ENCODE measurements at places on chromosomes 3 and 15.

DNA sequence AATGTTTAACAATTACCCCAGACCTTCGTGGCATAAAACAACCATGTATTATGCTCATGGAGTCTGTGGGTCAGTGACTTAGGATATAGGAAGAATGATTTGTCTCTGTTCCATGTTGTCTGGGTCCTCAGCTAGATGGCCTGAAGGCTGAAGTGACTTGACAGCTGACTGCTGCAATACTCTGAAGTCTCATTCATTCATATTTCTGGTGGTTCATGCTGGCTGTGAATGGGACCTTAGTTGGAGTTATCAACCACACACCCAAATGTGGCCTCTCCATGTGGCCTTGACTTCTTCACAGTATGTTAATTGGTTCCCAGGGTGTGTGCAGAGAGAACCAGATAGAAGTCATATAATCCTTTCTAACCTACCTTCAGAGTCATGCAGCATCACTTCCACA, 145.1 kb upstream of the BFSP2 start:
- DNase-seq = no peak

DNA sequence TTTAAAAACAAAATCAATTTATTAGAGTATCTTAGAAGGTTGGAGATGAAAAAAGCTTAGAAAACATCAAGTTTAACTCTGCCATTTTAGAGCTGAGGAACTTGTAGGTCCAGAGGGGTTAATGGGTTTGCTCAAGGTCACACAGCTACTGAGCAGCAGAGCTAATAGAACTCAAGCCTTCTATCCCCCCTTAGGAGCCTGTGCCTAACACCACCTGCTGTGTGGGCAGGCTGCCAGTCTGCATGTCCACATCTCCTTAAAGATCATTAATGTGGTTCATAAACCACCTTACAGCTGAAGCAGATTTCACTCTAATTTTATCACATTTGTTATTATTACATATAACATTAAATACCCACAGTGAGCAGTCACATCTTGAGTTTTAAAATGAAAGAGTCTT, 14.1 kb upstream of the SLC35G2 start:
- no peak for DNase-seq

DNA sequence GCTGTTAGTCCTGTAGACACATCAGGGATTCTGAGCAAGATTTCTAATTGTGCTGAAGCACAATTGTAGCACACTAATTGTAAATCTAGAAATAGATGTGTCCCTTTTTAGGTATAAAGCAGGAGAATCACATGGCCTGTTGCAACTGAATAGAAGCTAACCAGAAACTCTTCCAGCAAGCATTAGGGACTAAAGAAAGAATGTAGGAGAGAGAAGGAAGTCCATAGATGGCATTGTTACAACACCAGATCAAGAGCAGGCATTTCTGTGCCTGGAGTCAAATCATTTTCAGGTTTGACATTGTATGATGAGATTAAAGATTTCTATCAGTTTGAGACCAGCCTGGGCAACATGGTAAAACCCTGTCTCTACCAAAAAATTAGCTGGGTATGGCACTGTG, 27.4 kb downstream of the CALML4 start:
- no peak for DNase-seq

DNA sequence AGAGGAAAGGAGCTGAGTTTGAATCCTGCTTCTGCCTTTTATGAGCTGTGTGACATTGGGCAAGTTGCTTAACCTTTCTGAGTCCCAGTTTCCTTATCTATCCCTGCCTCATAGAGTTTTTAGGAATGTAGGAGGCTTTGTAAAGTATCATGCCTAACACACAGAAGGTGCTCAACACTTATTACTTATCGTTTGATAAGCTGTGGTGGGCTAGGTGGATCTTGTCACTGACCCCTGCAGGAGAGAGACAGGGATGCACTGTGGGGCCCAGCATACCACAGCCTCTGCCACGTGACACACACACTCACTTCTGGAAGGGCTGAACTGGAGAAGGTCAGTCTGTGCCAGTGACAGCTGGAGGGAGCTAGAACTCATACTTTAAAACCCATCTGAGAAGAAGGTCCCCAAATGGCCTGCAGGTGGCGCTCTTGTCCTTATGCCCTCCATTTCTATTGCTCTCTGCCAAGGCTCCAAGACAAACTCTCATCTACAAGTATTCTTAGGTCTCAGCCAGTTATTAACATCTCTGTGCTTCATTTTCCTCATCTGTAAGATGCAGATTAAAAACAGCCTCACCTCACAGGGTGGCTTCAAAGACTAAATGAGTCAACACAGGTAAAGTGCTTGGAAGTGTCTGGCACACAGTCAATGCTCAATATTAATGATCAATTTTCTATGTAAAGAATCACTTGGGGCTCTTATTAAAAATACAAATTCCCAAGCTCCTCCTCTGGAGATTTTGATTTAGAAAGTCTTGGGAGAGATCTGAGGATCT, 57.5 kb upstream of the HACD2 start:
- peak; percentile 56 for DNase-seq

DNA sequence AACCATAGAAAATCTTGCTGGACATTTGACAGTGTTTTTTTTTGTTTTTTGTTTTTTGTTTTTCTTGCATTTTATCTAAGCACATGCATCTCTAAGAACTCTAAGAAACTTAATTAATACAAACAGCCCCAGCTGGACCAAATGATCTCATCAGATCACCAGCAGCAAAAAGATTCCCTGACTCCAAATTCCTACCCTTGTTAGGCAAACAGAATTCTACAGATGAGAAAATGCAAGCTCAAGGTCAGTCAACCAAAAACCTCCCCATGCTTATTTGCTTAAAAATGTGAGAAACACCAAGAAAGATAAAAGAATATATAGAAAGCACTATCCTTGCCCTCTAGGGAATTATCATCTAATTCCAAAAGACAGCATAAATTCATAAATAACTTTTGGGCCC, 65.4 kb downstream of the FOXP1 start:
- DNase-seq = no peak

GRCh38 chr3:66466606-66467270, 34.1 kb downstream of the LRIG1 start:
- no peak for DNase-seq

DNA sequence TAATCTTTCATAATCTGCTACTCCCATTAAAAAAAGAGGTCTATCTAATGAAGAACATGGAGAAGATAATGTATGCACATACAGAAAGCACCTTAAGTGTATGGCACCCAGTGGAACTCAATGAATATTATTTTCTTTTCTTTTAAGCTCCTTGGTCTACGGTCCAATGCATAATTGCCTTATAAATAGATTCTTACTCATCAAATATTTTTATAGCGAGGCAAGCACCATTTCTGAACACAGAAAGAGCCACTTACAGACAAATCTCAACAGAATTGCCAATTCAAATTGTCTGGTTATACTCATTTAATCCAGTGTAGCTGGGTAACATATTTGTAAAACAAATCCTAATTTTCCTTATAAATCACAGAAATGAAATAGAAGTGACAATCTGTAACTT, 6.3 kb downstream of the PDZRN3 start:
- DNase-seq = no peak

GRCh38 chr3:57446318-57446841, 97.8 kb downstream of the DNAH12 start:
- DNase-seq = no peak

- no peak for DNase-seq
Measured at GRCh38 chr15:88083811-88084760, 172.5 kb downstream of the NTRK3 start.

- DNase-seq = no peak
Measured at GRCh38 chr3:9986230-9986725, 363 bp downstream of the EMC3 start.

GRCh38 chr3:162992741-162993140, 1496.1 kb downstream of the OTOL1 start:
- no peak for DNase-seq

DNA sequence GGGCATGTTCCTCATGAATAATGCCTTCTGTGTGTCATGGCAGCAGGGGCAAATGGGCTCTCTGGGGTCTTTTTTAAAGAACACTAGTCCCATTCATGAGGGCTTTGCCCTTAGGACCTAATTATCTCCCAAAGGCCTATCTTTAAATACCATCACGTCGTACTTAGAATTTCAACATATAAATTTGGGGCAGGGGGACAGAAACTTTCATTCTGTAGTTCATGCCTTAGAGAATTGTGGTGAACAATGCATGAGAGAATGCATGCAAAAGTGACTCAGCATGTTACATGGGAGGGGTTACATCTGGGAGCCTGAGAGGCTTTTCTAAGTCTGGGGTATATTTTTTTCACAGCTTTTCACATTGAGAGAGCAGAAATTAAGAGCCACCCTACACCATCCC, 208.5 kb upstream of the ROPN1 start:
- no peak for DNase-seq

GRCh38 chr3:189710620-189711402, 79.6 kb downstream of the TP63 start:
- DNase-seq = no peak

GRCh38 chr3:160665784-160666526, 11.0 kb upstream of the ARL14 start:
- DNase-seq = no peak

GRCh38 chr3:178140531-178141304, 395.5 kb upstream of the KCNMB2 start:
- no peak for DNase-seq

DNA sequence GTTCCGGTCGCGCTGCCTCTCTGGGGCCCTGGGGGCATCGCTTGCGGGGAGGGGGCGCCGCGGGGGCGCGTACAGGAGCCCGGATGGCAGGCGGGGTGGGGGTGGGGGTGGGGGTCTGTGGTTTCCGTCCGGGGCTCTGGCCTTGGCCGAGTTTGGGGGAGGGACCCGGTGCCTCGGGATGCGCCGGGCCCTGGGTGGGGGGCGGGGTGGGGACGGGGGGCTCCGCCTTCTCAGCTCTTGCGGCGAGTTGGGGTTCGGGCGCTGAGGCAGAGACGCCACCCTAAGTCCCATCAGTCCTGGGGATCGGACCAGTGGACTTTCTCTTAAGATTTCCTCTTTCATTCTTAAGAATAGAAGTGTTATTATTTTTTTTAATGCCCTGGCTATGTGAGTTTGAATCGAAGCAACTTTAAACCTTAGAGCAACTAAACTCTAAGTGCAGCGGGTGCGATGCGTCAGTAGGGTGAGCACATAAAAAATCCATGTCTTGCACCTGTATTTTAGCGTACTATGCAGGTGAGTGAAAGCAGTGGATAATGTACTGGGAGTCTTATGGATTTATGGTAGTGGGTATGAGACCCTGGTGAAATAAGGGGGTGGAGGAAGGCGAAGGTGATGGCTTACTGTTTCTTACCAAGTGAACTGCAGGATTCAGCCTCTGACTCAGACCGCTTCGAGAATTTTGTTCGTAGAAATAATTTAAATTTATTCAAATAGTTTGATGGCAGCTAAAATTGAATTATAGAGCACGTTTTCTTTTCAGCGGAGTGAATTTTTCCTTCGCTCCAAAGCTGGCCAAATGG, 762 bp downstream of the CTNNB1 start:
- DNase-seq = no peak

DNA sequence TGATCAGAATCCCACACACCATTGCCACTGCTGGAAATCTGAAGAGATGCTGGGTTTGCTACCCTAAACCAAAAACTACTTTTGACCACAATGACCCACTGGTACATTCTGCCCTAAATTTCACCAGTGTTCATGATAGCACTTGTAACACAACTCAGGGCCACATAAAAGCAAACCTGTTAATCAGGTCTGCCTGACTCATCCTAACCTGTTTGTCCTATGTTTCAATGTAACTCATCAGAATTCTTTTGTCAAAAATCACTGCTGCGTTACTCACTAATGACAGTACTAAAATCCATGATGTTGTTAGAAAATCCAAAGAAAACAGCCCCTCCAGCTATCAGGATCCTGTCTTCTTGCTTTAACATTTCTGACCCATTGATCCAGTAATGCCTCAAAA, 55.6 kb upstream of the XCR1 start:
- no peak for DNase-seq

- no peak for DNase-seq
Measured at GRCh38 chr3:14452740-14453710, 50.6 kb downstream of the SLC6A6 start.

GRCh38 chr15:63800739-63801138, 33.0 kb downstream of the HERC1 start:
- no peak for DNase-seq

GRCh38 chr15:92600856-92601255, 54.7 kb downstream of the FAM174B start:
- DNase-seq = no peak

DNA sequence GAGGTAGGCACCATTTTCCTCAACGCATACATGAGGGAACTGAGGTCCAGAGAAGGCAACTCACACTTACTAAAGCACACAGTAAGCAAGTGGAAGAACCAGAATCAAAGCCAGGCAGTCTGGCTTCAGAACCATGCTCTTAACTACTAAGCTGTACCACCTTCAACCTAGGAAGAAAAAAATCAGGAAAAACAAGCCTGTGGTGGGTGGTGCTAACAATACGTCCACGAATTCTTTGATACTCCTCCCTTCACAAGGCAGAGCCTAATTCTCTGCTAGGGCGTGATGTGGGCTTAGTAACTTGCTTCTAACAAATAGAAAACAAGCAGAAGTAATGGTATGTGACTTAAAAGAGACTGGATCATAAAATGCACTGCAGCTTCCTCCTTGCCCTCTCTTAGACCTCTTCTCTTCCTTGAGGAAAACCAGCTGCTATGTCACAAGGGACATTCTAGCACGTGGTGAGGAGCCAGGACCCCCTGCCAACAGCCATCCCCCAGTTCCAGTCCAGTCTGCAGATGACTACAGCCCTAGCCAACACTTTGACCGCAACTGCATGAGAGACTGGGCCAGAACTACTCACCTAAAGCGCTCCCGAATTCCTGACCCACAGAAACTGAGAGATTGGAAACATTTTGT, 36.9 kb downstream of the HACD2 start:
- DNase-seq = no peak

DNA sequence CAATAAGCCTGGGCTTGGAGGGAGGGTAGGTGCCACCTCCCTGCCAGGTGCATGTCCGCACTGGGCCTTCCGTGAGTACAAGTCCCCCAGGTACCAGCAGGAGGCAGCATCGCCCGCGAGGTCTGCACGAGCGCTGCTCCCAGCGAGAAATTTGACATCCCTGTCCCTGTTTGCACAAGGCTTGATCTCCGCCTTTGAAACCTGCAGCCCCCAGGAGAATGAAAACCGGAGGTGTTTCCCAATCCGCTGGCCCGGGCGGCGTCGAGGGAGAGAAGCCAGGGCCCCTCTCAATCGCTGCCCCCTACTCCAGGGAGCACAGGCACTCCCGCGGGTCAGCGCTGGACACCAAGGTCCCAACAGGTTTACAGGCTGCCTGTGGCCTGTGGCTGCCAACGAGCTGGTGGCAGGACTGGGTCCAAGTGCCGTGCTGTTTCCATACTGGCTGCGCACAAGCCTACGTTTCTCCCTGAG, 961 bp downstream of the HAPLN3 start:
- no peak for DNase-seq

DNA sequence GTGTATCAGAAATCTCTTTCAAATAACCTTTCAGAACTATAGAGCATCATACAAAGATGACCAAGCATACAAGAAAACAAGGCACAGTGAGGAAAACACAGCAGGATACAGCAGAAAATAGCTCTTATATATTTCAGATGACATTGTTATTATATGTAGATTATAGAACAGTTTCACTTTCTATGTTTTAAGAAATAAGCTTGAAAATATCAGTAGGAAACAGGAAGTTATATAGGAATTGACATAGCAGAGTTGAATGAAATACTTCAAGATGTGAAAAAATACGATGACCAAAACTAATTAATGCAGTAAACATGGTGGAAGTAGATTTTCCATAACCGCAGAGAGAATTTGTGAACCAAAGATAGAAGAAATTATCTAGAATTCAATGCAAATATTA, 75.2 kb downstream of the LYSMD4 start:
- no peak for DNase-seq

GRCh38 chr3:185347399-185347798, 15.5 kb upstream of the MAP3K13 start:
- no peak for DNase-seq

All from D721Med (cell line).